Activated CD8-positive, alpha-beta memory T cell treated with anti-CD3 and anti-CD28 coated beads for 1 hour (primary cell): ENCODE measurements at places on chromosomes 1 and 21.

- no peak for DNase-seq
These were observed 22.8 kb downstream of the AKT3 start for GRCh38 chr1:243827206-243827605.

DNA sequence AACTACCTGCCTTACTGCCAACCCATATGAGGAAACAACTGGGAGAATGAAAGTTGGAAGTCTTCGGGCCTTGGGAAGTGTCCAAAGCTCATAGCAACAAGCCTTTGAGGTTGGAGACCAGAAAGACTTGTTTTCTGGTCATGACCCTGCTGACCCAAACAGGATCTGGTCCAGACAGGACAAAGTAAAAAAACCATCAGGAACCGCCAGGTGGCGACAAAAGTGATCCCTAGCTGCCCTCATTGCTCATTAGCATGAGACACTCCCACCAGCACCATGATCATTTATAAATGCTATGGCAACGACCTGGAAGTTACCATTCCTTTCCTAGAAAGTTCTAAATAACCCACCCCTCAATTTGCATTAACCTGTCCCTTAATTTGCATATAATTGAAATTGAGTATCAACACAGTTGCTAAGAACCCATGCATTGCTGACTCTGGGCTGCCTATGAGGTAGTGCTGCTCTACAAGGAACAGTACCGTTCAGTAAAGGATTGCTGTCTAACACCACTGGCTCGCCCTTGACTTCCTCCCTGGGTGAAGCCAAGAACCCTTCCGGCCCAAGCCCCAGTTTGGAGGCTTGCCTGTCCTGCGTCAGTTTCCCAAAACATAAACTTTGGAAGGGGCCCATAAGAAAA is 89.0 kb downstream of the URB2 start:
- no peak for DNase-seq

- no peak for DNase-seq
These were observed 85.6 kb downstream of the FAM78B start for GRCh38 chr1:166080967-166081870.

DNA sequence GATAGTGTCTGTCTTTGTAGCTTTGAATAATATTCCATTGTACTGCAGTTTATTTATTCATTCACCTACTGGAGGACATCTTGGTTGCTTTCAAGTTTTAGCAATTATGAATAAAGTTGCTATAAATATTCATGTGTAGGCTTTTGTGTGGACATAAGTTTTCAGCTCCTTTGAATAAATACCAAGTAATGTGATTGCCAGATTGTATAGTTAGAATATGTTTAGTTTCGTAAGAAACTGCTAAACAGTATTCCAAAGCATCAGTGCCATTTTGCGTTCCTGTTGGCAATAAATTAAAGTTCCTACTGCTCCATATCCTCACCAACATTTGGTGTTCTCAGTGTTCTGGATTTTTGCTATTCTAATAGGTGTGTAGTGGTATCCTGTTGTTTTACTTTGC is 311.7 kb upstream of the FMN2 start:
- DNase-seq, result no peak

DNA sequence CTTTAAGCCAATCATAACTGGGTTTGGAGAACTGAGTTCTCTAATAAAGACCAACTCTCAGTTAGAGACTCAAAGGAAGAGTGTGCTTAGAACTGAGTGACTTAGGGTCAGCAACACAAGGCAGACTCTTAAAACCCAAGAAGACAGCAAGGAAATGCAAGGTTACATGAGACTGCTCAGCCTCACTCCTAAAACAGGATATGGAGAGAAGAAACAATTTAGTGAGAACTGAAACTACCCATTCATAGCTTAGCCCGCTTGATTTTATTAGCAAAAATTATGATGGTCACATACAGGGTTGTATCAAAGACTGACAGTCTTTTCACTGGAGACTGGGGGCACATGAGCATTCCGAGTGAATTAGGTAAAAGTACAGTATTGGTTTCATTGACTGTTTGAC is 78.9 kb upstream of the DMRTA2 start:
- DNase-seq, result no peak

- no peak for DNase-seq
These were observed 73.8 kb downstream of the MRPL37 start for GRCh38 chr1:54273795-54274163.

DNA sequence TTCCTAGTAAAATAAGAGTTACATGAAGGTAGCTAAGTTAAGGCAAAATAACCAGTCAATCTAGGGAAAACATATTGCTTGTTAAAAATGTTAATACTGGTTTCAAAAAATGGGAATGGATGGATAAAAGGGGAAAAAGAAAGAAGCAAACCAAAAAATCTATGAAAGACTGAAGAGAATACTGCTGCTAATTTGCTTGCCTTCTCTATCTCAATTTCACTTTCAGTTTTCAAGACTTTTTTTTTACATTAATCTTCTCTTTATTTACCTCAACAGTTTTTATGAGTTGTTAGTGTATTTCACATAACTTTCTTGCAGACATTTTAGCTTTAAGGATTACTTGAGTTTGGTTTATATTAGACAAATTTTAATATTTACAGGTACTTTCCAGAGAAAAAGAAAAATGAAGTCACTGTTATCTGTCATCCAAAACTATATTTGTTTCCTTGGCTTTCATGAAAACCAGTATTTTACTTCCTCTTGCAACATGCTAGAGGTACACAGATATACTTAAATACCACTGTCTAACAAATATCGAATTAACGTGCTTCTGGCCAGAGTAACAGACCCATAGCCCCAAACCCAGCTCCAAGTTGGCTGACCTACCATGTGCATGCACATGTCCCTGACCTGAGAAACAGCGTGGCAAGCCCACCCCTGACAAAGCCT is 70.7 kb downstream of the COL24A1 start:
- DNase-seq, result no peak

GRCh38 chr1:93619507-93620171 is 62.0 kb downstream of the BCAR3 start:
- no peak for DNase-seq

- DNase-seq, result no peak
These were observed 10.5 kb downstream of the CERS2 start for GRCh38 chr1:150964164-150964489.

DNA sequence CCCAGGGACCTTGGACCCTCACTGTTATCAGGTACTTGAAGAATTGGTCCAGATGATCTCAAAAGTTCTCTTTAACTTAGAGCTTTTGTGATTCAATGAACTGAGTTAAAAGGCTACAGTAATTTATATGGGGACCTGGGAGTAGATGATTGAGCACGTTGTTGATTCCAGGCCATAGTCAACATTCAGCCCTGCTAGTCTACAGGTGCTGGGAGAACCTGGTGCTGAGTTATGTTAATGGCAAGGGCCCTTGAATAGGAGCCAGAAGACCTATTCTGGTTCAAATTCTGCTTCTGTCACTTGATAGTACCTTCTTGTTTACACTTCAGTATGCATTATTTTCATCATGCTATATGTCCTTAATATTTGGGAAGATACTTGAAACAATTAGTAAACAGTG is 11.2 kb downstream of the DYRK3 start:
- no peak for DNase-seq

DNA sequence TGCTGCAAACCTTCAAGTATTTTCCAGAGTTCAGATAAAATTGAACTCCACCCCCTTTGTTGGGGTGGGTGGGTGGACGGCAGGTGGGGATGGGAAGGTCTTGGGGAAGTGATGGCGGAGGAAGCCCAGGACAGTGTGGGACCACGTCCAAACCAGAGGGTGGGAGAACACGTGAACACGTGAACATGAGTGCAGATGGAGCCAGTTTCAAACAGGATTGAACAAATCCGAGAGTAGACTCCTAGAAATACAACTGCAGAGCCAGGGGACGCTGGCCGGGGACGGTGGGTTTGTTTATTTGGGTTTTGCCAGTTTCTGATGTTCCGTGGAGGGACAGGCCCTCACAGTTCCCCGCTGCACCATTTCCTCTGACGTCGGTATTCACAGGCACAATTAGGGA is 2.9 kb downstream of the KRTAP10-2 start:
- DNase-seq, result no peak

GRCh38 chr1:67683766-67684525 is 1.1 kb upstream of the GADD45A start:
- DNase-seq, result no peak

GRCh38 chr1:174954073-174954460 is 45.7 kb upstream of the CACYBP start:
- DNase-seq, result no peak

GRCh38 chr1:183318433-183318832 is 99.7 kb downstream of the NMNAT2 start:
- DNase-seq, result no peak

DNA sequence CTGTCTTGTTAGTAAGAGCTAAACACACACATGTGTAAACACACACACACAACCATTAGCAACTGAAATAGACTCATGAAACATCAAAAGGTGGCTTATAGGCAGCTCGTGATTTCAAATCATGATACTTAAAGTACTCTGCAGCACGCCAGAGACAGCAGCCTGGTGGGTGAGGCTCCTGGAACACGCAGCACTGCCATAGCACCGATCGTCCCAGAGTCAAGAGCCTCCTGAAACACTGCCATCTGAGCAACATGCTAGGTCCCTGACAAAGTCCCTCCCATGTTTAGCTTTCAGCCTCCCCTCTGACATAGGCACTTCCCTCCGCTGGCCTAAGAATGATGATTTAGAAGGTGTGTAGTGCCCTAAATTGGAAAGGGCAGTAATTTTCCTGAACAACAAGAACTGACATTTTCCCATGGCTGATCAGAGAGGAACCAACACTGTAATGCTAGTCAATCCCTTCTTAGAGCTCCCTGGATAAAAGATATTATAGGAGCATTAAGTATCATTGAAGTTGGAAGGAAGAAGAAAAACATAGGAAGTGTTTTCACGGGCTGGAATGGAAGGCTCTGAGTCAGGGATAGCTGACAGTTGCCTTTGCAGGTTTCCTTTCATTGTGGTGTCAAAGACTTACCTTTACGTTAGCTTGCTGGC is 14.1 kb upstream of the DPT start:
- no peak for DNase-seq

DNA sequence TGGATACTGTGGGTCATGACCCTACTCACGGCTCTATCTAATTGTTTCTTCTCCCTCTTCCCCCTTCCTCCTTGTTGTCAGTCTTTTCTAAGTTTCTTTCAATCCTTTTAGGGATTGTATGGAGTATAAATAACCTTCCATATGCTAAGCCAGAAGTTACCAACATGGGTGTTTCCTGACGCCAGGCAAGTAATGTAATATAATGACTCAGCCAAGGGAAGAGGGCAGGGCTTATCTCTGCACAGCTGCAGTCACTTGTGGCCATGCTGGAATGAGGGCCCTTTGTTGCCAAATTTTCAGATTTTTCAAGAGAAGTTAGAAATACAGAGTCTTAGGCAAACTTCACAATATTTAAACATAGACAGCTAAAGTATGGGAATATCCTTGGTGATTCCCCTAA is 194.6 kb downstream of the ST6GALNAC3 start:
- DNase-seq, result no peak

DNA sequence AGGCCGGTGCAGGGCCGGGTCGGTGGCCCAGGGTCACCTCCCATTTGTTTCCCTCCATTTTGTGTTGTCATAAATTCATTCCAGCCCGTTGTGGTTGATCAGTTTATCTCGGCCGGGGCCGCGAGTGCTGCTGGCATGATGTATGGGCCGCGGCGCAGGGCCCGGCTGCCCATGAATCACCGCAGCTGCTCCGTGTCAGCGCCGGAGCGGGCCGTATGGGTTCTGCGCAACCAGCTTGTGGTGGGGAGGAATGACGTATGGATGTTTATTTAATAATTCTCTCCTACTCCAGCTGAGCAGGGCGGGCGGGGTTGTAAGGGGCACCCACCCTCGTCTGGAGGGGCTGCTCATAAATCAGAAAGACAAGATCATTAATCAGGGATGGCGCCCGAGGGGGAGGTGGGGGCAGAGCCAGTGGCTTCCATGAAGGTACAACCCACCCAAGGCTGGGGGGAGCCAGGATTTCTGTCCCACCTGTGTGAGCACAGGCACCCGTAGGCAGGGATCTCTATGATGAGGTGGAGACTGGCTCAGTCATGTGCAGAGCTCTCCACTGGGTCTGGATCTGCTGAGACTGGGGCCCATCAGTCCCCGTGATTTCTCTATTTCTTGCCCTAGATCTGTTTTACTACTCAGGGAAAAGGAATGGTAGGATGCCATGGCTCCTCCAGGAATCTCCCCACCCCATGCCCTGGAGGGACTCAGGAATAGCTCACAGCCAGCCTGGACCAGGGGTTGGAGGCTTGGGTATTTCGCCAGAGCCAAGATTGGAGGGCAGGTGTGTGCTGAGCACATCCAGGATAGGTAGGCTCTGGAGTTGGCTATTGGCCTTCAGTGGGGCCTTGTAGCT is 27.8 kb downstream of the TMEM53 start:
- DNase-seq, result no peak

DNA sequence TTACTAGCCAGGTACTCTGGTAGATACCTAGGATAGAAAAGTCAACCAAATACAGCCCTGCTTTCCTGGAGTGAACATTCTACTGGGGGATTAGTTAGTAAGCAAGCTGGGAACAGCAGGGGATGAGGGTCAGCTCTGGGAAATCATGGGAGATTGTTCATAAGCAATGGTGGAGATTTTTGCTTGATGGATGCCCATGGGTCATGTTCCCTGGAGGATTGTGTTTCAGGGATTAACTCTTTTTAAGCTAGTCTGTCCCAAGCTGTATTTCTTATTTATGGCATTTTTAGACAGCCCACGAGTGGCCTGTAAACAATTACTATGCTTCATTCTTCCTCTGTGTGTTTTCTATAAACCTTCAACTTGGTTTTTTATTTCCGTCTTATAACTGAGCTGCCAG is 18.9 kb downstream of the CACHD1 start:
- no peak for DNase-seq

DNA sequence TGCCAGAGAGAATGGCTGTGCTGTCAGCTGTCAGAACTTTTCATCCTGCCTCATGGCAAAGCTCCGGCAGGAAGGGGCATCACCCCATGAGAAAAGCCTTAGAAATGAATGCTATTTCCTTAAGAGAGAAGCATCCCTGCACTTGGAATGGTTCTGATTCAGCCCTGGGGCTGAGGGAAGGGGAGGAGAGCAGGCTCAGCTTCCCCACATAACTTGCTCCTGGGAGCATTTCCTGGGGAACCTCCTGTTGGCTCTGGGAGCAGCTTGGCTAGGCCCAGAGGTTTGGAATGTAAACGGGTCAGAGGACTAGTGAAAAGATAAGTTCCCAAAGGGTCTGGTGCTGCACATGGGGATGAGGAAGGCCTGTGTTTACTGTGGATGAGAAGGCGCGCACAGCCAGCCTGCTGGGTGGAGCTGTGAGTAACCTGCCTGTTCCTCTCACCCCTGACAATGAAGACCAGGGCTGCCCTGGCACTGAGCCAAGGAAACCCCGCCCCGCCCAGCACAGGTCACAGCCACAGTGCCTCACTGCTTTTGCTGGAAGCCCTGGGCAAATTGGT is 5.0 kb downstream of the PRELP start:
- DNase-seq, result peak; percentile 39
